ENCODE measurements at places on chromosomes 5 and 9.

DNA sequence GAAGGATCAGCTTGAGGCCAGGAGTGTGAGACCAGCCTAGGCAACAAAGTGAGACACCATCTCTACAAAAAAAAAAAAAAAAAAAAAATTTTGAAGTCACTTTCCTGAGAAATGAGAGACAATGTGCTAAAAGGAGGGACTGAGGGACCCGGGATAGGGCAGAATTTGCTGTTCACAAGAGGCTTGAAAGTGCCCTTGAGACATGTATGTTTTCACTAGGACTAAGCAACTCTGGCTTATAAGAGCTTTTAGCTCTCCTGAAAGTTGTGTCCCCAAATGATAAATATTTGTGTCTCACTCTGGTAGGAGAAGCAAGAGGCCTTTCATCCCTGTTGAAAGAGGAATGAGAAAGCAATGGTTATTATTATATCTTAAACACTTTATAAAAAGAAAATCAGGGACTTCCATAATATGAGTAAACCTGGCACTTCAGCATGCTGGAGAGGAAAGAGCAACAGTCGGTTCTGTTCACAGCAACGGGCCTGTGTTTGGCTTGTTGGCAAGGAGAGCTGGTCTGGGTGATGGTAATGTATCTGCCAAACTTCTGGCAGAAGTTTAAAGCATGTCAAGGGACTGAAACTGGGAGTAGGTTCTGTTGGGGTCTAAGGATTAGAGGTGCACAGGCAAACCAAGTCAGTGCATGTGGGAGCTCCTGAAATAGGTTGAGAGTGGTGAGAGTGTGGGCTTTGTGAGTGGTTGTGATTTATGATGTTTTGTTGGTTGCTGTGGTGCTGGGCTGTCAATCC lies 32.2 kb downstream of the ENTREP1 start:
- no peak for DNase-seq

GRCh38 chr9:113665064-113665463 lies 201.5 kb downstream of the RGS3 start:
- DNase-seq, result no peak

DNA sequence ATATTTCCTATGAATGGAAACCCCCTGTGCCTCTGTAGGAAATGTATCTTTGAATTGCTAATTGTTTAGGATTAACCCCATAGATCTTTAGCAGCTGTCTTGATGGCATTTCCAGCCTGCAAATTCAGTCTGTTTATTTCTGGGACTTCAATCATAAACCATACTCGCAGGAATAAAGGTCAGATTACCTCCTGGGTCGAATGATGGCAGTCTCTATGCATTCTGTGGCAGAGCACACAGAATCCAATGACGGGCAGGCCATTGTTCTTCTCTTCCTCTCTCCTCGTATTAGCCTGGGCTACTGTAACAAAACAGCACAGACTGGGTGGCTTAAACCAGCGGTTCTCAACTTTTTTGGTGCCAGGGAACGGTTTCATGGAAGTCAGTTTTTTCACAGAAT lies 199.9 kb downstream of the PCSK5 start:
- DNase-seq, result no peak

DNA sequence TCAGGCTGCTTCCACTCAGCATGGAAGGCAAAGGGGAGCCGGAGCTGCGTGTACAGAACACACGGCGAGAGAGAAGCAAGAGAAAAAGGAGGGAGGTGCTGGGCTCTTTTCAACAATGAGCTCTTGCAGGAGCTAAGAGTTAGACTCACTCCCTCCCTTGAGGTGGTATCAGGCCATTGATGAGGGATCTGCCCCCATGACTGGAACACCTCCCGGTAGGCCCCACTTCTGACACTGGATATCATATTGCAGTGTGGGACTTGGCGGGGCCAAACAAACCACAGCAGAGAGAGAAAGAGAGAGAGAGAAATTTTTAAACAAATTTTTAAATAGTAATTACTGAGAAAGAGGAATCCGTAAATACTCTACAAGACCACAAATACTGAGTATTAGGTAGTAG lies 182.2 kb downstream of the TRIO start:
- DNase-seq, result no peak

DNA sequence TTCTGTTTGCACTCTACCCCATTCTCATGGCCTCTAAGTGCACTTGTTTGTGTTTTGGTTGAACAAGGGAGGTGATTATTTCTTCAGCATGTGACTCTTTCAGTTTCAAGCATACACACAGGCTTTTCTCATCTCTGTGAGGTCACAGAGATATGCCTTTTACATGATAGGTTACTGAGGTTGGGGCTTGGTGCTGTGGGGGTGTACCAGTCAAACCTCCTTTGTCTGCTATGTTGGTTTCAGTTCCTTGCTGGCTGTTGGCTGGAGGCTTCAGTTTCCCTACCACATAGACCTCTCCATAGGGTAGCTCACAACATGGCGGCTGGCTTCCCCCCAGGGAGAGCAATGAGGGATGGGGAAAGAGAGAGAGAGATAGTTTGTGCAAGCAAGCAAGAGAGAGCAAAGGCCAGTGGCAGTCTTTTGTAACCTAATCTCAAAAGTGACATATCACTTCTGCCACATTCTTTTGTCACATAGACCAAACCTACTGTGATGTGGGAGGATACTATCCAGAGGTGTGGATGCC lies 96.7 kb upstream of the SEMA6A start:
- no peak for DNase-seq

GRCh38 chr5:98961665-98962344 lies 33.0 kb upstream of the CHD1 start:
- no peak for DNase-seq

DNA sequence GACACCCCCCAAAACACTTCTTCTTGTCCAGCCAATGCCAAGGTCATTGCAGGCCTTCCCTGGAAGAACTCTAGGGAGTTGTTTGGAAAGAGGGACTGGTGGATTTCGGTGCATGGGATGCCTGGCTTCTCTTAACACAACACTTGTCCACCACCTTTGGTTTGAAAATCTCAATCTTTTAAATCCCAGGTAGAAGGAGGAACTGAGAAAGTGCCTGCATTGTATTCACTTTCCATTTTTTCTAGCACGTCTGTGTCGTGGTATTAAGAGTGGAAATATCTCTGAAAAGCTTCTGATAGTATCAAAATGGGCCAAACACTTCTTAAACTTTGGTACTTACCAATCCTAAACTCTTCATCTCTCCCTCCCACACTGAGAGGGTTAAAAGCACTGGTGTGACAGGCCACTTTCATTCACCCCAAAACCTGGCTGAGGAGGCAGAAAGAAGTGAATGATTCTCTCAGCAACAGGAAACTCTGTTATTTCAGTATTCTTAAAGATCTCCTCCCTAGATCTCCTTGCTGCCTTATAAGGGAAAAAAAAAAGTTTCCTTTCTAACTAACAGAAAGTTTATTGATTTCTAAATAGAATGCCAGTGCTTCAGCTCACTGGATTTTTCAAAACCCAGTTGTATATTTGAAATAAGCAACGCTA lies 3.9 kb upstream of the NFIB start:
- DNase-seq, result no peak

DNA sequence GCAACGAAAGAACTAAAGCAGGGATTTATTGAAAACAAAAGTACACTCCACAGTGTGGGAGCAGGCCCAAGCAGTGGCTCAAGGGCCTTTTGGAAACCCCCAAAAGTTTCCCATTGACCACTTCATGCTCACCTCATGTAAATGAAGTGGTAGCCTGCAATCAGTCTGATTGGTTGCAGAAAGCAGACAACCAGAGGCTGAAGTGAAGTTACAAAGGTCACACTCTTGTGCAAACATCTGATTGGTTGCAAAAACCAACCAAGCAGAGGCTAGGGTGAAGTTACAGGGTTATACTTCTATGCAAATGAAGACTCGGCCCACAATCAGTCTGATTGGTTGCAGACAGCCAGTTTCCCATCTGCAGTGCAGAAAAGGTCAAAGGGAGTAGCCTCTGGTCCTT lies 258.0 kb downstream of the YTHDC2 start:
- no peak for DNase-seq
